Hematopoietic multipotent progenitor cell treated with erythropoietin and hydrocortisone succinate and interleukin-3 and kit ligand, for 8 days (in vitro differentiated cells): ENCODE measurements at places on chromosomes 5 and 9.

- DNase-seq = no peak
Measured at GRCh38 chr9:84538879-84539278, 130.7 kb upstream of the NTRK2 start.

DNA sequence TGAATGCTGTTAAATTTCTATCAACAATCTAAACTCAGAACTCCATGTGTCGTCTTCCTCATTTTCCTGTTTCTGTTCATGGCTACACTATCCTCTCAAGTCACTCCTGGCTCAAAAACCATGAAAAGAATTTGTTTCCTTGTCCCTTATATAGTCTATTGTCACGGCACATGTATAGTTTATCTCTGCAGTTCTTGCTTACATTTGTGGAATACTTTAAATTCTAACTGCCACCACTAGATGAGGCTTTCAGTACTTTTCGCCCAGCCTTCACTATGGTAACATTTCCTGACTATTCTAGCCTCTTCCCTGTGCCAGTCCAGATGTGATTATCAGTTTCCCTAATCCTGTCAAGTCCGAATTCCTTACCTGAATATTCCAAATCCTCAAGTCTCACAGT is 34.6 kb downstream of the PKD2L2 start:
- no peak for DNase-seq

DNA sequence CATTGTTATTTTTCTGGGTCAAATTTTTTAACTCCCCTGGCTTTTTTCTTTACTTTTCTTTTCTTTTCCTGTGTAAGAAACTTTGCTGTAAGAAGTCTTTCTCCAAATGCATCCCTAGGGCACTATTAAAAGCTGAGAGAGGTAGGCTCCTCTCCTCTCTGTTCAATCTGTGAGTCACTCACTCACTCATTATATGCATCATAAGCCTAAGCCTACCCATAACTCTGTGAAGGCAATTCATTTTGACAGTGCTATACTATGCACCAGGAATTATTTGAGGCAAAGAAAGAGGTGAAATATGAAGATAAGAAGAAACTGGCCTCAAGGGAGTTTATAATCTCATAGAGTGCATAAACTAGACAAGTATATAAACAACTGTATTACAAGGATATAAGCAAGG is 67.9 kb upstream of the PRR16 start:
- DNase-seq = no peak

- DNase-seq = no peak
Measured at GRCh38 chr5:20229303-20230005, 241.5 kb upstream of the CDH18 start.

- peak; percentile 76 for DNase-seq
Measured at GRCh38 chr5:80083101-80083890, 48.1 kb downstream of the THBS4 start.

DNA sequence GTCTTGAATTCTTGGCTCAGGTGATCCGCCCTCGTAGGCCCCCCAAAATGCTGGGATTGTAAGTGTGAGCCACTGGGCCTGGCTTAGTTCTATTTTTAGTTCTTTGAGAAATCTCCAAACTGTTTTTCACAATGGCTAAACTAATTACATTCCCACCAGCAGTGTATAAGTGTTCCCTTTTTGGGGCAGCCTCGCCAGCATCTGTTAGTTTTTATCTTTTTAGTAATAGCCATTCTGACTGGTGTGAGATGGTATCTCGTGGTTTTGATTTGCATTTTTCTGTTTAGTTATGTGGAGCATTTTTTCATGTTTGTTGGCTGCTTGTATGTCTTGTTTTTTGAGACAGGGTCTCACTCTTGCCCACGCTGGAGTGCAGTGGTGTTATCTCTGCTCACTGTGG is 28.2 kb downstream of the CNOT6 start:
- DNase-seq = no peak

- no peak for DNase-seq
Measured at GRCh38 chr9:79026316-79026715, 545.4 kb upstream of the TLE4 start.

GRCh38 chr5:159412284-159413046 is 82.2 kb upstream of the IL12B start:
- DNase-seq = no peak

DNA sequence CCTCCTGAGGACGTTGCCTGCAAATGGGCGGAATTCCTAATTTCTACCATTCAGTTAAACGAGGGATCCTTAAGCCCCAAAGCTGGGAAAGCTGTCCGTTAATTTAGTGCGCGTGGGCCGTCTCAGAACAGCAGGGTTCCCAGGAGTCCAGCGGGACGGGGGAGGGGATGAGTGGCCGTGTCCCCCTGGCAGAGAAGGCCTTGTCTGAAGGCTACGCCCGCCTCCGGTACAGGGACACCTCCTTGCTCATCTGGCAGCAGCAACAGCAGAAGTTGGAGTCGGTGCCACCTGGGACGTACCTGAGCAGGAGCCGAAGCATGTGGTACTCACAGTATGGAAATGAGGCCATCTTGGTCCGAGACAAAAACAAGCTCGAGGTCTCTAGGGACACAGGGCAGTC is 1.3 kb downstream of the BRD3OS start:
- no peak for DNase-seq

DNA sequence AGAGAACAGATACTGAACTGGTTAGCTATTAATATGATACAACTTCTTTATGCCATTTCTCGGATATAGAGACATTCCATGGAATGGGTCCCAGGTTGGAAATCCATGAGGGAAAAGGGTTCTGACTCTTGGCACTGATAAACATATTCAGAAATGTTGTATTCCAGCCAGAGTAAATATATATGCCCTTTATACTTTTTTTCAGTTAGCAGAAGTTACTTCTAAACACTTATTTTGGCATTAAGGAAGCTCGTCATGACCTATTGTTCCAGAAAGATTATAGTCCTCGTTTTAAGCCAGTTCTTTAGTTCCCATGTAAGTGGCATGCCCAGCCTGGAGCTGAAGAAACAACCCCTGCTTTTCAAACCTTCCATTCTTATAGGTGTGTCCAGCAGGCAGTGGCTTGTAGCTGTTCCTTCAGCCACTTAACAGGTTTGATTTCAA is 181.6 kb downstream of the CD180 start:
- DNase-seq = no peak

DNA sequence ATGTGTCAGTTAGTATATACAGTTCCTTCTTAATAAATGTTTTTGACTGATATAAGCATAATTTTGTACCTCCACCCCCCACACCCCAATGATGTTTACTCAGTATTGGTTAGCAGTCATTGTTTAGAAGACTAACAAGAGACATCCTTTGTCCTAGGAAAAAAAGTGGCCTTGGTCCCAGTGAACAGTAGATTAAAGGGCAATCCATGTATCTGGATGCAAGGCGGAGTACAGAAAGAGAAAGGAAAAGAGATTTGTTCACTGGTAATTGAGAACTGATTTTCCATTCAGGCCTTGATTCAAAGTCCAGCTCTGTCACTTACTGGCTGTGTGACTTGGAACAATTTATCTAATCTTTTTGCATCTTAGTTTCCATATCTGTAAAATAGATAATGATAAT is 4.6 kb downstream of the RALGPS1 start:
- DNase-seq = no peak

DNA sequence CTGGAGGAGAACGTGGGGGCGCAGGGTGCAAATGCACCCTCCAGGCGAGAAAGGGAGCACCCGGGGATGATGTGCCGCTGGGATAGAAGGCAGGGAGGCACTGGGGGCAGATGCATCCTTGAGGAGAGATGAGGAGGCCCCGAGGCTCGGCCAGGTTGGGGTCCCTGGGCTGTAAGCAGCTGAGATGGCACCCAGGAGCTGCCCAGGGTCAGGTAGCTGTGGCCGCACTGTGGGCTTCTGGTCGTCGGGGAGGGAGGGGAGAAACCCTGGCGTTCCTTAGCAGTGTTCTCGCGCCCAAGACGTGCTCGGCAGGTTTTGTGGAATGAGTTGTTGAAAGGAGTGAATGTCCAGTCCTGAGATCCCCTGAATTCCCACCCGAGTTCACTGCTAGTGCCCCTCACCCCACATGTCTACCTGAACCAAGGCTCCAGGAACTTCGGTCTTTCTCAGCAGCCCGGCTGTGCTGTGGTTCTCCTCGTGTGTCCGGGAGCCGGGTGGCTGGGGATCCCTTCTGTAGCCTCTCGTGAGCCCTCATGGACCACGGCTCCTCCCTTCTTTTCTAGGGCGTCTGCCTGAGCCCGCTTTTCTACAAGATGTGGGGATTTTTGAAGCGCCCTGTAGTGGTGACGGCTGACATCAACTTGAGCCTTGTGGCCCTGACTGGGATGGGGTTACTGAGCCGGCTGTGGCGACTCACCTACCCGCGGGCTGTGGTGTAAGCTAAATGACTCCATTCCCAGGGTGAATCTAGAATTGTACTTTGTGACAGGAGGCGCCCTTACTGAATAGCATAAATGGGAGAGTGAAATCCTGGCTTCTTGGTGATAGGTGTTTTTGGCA is 1.1 kb downstream of the POMT1 start:
- DNase-seq = peak; percentile 35

GRCh38 chr5:88792144-88792840 is 90.7 kb downstream of the MEF2C start:
- no peak for DNase-seq

GRCh38 chr5:124972703-124973102 is 226.3 kb upstream of the ZNF608 start:
- no peak for DNase-seq

DNA sequence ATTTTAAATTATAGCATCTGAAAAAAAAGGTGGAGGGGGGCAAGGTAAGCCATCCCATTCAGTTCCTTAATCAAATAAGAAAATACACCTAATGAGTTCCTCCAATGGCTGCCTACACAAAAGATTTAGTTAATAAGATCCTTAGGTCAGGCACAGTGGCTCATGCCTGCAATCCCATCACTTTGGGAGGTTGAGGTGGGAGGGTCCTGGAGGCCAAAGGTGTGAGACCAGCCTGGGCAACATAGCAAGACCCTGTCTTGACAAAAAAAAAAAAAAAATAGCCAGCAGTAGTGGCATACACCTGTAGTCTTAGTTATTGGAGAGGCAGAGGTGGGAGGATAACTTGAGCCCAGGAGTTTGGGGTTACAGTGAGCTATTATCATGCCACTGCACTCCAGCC is 78.4 kb downstream of the ST8SIA4 start:
- no peak for DNase-seq

DNA sequence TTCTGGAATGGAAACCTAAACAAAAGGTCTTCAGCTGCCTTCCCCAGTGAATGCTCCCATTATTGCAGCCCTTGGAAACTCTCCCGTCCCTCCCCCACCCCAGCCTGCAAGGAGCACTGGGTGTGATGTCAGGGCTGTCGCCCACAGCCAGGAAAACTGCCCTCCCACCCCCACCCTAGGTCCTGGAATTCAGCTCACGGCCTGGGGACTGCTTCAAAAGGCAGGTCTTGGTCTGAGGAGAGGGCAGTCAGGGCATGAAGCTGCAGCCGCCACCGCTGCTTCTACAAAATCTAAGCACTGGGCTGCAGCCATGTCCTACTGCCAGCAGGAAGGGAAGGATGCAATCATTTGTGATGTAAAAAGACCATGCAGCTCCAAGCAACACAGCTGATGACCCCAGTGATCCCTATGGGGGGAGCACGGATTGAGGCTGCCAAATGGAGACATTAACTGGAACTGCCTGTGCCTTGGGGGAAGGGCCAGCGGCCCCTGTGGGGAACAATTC is 11.4 kb downstream of the GRHPR start:
- no peak for DNase-seq

DNA sequence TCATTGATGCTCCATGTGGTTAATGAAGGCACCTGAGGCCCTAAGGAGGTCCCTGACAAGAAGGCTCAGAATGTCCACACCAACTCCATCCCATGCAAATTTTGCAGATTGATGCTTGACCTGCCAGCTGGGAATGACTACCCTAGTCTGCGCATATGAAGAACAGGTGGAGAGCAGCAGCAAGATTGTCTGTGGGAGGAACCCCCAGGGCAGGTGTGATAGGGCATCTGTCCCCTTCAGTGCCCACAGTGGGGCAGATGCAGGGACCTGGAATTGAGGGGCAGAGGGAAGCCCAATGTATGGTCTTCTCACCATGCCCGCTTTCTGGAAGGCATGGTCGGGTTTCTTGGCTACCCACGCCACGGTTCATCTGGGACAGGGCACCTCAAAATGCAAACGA is 79.6 kb downstream of the MACROH2A1 start:
- no peak for DNase-seq

DNA sequence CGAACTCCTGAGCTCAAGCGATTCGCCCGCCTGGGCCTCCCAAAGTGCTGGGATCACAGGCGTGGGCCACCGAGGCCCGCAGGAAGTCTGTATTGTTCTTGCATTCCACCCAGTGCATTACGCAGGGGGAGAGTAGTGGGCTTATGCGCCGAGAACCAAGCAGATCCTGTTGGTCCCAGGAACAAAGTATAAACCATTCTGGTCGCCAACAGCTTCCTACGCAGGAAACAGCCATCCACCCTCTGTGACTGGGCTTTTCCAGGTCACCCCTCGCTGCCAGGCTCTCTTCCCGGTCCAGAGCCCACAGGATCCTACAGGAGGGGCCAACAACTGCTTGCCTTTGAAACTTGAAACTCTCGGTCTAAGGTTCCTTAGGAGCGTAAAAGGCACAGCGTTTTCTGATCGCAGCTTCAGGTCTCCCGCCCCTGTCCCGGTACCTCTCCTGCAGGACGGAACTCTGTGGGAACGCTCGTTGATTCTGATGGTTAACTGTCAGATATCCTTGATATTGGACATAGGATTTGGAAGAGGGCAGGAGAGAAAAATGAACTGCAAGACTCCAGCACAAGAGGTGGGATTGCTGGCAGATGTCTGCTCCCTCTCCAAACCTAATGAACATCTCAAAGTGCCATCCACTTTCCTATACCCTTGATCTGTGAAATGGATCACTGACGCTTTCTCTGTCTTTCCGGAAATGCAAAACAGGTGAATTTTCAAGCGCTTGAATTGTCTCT is 4.2 kb upstream of the ANXA2R start:
- DNase-seq = no peak

DNA sequence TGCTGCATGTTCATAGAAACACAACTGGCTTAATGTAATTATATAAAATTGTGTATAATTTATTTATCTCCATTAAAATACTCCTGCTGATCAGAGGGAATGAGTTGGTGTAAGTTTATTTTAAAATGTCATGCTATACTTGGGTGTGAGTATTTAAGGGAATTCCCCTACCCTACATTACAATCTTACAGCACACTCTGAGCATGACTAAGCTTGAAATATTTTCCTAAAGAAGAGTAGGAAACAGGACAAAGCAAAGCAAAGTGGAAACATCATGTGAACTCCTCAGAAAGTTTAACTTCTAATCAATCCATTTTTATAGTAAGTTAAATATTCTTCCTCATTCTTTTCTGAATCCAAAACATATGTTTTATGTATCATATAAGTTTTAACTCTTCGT is 1271.3 kb downstream of the EFNA5 start:
- no peak for DNase-seq

DNA sequence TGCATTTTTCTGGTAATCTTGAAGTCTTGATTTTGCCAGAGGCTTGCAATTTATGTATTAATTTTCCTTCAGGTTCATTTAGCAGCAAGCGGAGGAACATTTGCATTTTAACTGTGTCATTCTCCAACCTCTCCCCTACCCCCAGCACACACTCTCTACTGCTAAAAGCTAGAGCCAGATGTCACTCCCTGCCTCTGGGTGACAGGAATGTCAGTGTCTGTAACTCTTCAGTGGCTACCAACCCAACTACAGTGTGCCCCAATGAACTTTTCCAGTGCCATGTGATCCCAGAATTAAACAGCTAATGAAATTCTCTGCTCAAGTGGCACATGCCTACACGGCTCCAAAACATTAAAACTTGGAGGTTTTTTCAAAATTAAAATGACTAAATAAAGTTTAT is 260.3 kb downstream of the GOLPH3 start:
- no peak for DNase-seq

GRCh38 chr5:39513236-39513635 is 88.5 kb upstream of the DAB2 start:
- no peak for DNase-seq

GRCh38 chr5:11620172-11620571 is 284.1 kb downstream of the CTNND2 start:
- DNase-seq = no peak

- no peak for DNase-seq
Measured at GRCh38 chr5:5886812-5887486, 464.5 kb downstream of the ICE1 start.
